T-helper 17 cell (primary cell): ENCODE measurements at places on chromosomes 2 and 18. TPM values are rescaled to one million over a fixed set of nuclear protein-coding genes. Genes with fewer than 3 reads are reported as not detected.

Gene MREG
- total RNA-seq: 5.3 TPM

DNA sequence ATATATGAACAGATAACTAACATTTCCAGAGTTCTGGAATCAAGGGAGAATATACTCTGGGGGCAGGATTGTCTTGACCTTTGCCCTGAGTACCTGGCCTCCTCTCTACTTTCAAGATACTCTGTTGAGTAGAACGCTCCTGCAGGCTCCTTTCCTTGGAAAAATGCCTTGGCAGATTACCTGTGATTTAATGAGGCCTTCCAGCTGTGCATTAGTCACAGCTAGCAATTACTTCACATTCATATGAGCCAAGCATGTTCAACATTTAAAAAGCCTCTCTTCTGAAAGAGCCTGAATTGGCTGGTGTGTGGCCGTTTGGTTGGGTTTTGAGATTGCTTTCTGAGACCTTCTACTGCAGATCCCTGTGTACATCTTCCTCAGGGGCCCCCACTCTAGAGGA lies 142.2 kb downstream of the PLCL1 start:
- no peak for DNase-seq

DNA sequence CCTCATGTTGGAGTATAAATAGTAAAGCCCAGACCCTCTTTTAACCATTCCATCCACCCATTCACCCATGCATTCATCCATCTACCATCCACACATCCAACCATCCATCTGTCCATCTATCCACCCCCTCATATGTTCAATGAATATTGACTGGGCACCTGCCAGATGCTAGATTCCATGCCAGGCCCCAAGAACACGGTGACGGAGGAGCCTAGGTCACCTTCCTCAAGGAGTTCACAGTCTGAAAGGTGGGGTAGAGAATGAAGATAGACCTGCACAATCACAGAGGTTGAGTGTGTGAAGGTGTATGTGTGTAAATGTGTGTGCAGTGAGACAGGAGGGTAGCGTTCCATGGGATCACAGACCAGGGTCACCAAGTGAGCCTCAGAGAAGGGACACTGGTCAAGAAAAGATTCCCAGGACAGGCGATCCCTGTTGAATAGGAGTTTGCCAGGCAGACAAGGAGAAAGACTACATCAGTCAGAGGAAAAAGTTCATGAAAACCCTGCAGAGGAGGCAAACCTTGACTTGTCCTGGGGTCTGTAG lies 287.2 kb downstream of the CYP26B1 start:
- no peak for DNase-seq

DNA sequence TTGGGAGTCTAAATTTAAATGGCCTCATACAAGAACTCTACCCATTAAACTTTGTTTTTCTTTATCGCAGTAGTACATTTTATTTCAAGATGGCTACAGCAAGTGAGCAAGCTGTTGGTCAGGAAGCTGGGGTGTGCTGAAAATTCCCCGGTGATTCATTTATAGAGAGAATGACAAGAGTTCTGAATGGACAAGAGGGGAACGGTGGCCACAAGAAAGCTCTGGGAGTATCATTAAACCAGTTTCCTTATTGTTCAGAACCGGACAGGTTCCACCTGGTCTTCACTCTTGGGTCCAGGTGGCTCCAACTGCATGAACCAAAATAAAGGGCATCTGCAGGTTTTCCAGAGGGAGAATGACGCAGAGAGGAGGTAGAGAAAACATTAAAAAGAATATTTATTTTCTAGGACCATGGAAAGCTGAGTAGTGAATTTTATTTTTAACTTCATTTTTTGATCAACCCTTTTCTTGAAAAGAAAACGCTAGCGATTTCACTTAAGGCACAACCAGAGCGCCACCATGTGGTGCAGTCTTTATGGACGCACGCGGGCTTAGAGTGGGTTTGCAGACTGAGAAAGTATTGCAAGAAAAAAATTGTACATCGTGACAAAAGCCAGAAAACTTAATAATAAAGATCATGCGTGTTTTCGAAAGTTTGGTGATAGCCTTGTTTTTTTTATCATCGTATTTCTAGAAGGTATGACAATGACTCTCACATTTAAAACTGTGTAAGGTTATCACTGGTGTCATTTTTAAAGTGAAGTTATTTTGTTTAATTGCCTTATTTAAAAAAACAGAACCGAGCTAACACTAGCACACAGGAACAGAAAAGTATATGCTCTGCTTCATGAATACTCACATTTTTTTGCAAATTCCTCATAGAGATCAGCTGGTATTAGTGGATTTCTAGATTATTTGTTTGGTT lies 97.9 kb upstream of the NOL4 start:
- DNase-seq: no peak

GRCh38 chr18:1914489-1914888 lies 656.8 kb downstream of the METTL4 start:
- no peak for DNase-seq

GRCh38 chr2:83051538-83052170 lies 1407.4 kb downstream of the SUCLG1 start:
- DNase-seq: no peak

Gene NTSR2
- not detected for total RNA-seq

Gene PER2
- 40.8 TPM for total RNA-seq

- DNase-seq: no peak
Measured at GRCh38 chr2:207768866-207769596, 675 bp downstream of the FZD5 start.

Gene ATP5MC3
- total RNA-seq: 89.2 TPM

Gene RELCH
- total RNA-seq: 52.5 TPM

GRCh38 chr2:49261781-49262180 lies 107.5 kb upstream of the FSHR start:
- DNase-seq: no peak

GRCh38 chr2:3203497-3204019 lies 174.1 kb downstream of the EIPR1 start:
- DNase-seq: no peak

- DNase-seq: no peak
Measured at GRCh38 chr2:125839945-125840344, 816.0 kb upstream of the GYPC start.

DNA sequence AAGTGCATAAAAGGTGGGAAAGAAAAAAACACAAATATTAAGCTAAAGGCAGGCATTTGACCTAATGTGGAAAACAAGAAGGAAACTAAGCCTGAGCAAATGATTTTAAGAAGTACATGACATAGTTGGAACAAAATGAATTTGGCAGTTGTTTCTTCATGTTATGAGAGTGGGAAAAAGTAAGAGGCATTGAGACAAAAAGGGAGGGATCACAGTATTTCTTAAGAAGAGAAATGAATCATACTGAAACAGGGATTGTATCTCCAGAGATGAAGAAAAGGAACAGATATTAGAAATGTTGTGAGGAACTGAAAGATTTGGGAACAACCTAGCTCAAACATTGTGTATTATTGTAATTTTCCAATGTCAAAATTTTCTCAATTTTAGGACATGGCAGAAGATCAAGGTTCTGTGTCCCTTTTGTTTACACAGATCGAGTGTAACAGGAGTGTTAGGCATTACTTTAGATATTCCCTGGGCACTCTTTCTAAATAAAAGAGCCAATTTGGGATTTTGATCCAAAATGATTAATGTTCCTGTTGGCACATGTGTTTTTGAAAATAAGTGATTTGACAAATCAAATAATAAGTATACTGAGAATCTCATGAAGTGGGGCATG lies 98.6 kb downstream of the CALCRL start:
- no peak for DNase-seq

DNA sequence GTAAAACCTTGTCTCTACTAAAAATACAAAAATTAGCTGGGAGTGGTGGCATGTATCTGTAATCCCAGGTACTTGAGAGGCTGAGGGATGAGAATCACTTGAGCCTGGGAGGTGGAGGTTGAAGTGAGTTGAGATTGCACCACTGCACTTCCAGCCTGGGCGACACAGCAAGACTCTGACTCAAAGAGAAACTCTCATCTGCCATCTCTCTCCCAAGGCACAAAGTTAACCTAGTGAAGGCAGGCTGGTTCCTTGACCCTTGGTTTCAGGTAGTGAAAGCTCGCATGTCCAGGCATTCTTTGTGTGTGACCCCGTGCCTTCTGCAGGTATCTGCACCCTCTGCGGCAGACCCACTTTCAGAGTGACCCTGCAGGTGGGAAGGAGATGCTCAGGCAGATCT lies 100.0 kb downstream of the WDSUB1 start:
- no peak for DNase-seq

Gene GBX2
- not detected for total RNA-seq

- no peak for DNase-seq
Measured at GRCh38 chr2:107402330-107402729, 424.4 kb upstream of the RGPD4 start.

GRCh38 chr2:74472945-74473258 lies 422 bp upstream of the MRPL53 start:
- no peak for DNase-seq

Gene TBR1
- not detected for total RNA-seq

GRCh38 chr18:73688161-73688560 lies 459.5 kb downstream of the FBXO15 start:
- no peak for DNase-seq

DNA sequence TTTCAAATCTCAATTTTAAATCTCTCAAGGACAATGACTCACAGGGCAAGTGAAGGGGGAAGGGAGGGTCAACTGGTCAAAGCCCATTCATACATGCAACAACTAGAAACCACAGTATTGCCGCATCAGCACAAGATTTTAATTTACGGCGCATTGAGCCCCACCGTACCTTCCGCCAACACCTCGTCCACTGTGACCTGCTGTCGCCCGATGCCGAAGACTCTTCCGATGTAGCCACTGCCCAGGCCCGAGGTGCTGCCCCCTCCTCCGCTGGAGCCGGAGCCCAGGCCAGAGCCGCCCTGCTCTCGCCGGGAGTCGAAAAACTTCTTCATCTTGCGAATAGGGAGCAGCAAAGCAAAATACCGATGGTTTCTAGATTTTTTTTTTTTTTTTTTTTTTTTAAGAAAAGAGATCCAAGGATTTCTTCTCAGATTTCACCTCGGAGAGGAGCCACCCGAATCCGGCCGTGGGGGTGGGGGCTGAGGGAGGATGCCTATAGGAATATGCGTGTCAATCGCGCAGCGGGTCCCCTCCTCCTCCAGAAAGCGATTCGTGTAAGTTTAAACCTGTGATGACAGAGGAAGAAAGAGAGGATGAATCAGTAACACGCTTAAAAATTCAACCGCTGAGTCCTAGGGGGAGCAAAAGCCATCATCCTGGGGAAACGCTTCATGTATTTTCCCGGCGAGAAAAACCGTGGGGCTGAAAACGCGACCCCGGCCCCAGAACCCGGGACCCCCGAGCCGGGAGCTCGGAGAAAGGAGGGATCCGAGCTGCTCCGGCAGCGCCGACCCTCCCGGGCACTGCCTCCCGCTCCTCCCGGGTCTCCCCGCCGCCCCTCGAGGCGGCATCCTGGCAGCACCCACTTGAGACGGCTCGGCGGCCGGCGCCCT lies 584 bp downstream of the AAK1 start:
- peak; percentile 16 for DNase-seq

DNA sequence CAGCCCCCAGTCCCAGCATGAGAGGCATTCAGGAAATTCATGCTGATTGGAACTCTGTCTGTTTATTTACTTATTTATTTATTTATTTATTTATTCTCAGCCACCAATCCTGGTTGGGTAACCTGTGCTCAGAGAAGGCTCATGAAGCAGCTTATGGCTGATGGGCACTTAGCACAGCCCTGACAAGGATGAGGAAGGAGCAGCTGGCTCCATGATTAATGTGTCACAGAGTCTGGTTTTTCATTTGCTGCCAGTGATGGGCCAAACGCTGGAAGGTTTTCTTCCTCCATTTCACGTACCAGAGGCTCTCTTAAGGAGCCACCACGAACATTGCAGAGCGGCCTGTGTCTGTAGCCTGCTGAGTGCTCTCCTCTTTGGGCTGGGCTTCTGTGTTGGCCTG lies 28.3 kb upstream of the KCNS3 start:
- no peak for DNase-seq

DNA sequence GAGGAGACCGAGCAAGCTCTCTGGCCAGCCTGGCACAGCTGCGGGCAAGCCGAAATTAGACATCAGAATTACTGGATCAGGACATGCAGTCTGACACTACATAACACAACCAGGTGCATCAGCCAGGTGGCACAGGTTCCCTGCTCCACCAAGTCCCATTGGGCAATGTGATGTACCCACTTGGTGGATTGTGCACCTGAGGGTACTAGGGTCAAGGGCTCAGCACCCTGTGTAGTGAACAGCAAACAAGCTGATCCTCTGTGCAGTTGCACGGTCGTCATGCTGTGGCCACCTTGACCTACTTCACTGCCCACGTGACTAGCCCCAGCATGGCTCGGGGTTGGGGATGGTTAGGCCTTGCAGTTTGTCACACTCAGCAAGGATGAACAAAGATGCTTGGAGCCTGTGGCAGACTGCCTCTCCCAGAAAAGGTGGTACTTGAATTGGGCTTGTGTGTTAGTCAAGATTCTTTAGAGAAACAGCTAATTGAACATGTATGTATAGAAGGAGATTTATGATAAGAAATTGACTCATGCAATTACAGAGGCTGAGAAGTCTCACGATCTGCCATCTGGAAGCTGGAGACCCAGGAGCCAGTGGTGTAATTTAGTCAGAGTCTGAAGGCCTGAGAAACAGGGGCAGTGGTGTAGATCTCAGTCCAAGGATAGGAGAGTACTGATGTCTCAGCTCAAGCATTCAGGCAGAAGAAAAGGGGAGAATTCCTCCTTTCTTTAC lies 71.4 kb upstream of the TMEM87B start:
- no peak for DNase-seq

Gene DYTN
- not detected for total RNA-seq

DNA sequence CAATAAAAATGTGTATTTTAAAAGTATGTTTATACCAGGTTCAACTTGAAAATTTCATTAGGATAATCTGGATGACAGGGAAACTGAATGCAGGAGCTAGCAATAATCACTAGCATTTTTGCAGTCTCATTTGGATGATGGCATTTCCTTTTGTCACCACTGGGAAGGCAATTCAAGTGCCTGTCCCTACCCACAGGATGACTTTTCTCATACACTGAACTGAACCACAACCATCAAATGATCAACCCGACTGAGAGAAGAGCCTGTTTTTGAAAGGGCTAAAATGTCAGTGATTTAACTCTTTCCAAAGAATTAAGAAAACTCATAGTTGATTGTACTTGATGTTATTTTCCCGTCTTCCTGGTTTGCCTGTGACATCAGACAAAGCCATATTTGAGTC lies 115.0 kb downstream of the FAM124B start:
- DNase-seq: no peak

Gene EPC2
- 89.0 TPM for total RNA-seq

GRCh38 chr2:109126501-109126860 lies 2.5 kb upstream of the SH3RF3 start:
- no peak for DNase-seq

Gene UGT1A10
- total RNA-seq: not detected

- no peak for DNase-seq
Measured at GRCh38 chr2:111984213-111984604, 70.9 kb upstream of the TMEM87B start.
